ENCODE measurements at places on chromosomes 1 and 21.

DNA sequence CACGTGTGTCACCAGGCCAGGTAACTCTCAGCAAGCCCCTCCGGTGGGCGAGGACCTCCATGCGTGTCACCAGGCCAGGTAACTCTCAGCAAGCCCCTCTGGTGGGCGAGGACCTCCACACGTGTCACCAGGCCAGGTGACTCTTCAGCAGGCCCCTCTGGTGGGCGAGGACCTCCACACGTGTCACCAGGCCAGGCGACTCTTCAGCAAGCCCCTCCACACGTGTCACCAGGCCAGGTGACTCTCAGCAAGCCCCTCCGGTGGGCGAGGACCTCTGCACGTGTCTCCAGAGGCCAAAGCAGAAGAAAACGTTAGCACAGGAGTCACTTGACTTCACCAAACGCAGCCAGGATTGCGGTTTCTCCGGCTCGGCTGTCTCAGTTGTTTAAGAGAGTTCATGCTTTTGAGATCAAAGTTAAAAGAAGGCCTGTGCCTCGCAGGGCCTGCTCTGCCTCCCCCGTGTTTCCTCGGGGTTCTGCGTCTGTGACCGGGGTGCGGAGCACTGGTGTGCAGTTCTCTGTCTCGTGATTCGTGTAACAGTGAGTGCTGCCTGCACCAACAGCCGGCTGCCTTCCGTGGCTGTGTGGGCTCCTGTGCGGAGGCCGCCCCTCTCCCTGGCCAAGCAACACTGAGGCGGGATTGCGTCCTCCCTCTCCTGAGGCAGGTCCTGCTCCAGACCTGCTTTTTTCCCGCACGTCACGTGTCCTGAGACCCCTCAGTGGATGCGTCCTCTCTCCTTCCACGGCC lies 56.6 kb downstream of the PRKCZ start:
- no peak for ATAC-seq

GRCh38 chr1:59570524-59570923 lies 244.2 kb upstream of the HOOK1 start:
- peak; percentile 15 for ATAC-seq

DNA sequence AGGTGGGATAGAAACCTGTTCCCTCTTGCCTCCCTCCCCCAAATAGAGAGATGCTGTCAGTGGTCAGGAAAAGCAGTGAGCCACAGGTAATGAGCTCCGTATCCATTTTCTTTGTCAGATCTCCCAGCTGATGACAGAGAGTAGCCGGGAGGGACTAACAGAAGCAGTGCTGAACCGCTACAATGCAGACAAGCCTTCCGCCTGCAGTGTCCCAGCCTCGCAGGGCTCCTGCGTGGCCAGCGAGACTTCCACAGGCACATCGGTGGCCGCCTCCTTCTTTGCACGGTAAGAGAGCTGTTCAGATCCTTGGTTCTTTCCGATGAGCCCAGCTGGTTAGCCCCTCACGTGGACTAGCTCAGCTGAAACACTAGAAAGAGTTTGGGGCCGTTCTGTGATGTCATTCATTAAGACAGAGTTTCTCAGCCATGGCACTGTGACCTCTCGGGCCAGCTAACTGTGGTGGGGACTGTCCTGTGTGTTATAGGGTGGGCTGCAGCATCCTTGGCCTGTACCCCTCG lies 264.7 kb downstream of the KIF26B start:
- no peak for ATAC-seq

DNA sequence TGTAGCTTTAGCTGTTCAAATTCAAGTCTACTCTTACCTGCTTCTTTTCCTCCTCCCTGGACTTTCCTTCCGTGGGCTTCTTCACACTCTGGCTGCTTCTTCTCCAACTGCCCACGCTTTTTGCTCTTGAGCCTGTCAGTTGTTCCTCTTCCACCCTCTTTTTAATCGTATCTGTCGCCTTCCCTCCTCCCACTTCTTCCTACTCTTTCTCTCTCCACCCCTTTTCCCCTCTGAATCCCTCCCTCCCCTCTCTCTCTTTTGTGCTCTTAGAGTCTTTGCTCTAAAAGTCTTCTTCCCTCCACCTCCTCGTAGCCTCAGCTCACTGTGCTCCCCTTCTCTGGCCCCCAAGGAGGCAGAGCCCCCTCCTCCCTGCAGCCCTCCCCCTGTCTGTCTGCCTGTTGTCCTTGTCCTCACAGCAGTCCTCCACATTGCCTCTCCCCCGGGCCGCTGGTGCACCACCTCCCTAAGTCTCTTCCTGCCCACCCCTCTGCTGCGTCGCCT lies 12.9 kb upstream of the GJA5 start:
- ATAC-seq: no peak

- no peak for ATAC-seq
Observed at GRCh38 chr1:6090996-6091822, 45.5 kb downstream of the KCNAB2 start.

DNA sequence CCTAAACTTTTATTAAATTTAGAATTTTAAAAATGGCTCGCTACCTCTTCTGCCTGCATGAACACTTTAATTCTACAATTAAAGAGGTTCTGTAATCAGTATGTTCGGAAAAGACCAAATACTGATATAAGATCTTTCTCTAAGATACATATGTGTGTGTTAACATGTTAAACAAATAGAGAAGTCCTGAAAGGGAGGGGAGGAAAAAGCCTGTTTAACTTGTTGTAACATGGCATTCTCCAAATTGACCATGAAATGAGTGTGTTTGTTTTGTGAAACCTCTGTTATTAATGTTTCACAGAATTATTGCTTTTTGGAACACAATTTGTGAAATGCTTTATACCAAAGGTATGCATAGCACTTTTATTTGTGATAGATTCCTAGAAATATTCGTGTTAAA lies 77.0 kb downstream of the MARK1 start:
- ATAC-seq: no peak

- no peak for ATAC-seq
Observed at GRCh38 chr1:109492779-109493178, 1.1 kb upstream of the CYB561D1 start.

DNA sequence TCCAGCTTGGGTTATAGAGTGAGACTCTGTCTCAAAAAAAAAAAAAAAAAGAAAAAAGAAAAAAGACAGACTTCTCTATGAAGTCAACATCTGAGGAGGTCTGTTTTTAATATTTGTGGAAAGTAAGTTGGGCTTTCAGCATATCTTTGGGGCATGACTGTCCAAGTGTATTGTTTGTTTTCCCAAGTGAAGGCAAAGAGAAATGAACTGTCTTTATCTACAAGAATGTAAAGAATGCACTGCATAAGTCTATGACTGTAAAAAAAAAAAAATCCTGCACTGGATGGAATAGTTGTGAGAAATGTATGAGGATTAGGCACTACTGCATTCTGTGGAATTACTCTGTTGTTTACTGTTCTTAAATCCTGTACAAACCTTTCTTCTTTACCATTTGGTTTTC lies 45.6 kb upstream of the TMEM61 start:
- no peak for ATAC-seq

DNA sequence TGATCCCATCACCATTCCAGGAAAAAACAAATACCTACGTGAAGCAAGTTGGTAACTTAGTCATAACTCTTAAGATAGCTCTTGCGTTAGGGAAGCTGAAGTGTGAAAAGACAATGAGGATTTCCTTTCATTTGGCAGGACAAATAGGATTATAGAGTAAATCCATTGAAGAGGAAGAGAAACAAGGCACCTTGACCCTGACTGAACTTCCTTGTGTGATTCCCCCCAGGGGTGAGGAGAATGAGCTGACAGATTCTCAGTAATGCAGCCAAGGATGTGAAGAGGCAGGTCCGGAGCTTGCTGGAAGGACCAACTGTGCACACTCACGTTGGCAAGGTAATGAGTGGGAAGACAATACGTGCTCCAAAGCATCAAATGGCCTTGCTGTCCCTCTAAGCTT lies 55.0 kb upstream of the HMCN1 start:
- ATAC-seq: peak; percentile 68

DNA sequence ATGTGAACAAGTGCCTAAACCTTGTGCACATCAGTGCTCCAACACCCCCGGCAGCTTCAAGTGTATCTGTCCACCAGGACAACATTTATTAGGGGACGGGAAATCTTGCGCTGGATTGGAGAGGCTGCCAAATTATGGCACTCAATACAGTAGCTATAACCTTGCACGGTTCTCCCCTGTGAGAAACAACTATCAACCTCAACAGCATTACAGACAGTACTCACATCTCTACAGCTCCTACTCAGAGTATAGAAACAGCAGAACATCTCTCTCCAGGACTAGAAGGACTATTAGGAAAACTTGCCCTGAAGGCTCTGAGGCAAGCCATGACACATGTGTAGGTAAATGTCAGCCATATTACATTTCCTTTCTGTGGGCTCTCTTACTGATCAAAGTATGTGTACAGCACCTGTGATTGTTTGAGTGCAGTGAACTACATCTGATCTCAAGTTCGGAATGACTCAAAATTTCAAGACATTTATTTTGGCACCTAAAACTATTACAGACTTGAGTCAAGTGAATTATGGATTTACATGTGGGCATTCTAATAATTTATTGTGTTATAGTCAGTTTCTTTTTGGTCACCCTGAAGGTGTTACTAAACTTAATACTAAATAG lies 196.5 kb downstream of the TPR start:
- peak; percentile 92 for ATAC-seq

DNA sequence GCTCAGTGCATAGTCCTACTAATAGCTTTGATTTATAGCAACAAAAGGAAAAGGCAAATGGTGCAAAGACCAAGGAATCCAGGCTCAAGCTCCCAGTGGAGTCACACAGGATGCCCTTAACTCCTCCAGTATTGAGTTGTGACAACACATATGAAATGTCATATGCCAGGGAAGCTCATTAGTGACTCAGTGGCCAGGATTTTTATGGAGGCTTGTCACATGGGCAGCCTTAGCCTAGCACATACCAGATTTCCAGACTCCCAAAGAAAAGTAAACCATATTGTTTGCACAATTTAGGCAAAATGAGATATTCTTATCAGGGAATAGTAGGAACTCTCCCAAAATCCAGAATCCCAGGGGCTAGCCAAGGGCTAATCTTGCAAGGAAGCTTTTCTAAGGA lies 129.2 kb downstream of the MAGI3 start:
- no peak for ATAC-seq

DNA sequence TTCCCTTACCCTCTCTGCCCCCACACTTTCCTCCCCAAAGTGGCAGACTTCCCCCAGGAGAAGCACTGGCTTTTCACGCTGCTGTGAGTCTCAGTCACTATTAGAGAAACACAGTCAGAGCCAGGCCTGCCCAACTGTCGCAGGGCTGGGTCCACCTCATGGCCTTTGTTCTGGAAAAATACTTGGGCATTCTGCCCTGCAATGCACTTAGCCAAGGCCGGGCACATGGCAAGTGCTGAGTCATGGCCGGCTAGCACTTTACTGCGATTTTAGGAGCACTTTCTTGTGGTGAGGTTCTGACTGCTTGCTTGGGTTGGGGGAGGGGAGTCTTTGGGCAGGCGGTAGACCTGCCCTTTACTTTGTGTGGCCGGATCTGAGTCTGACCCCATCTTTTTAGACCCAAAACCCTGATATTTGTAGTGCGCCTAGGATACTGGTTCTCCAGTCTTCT lies 7.7 kb downstream of the EPHX1 start:
- peak; percentile 91 for ATAC-seq

GRCh38 chr1:18893120-18893519 lies 9.2 kb downstream of the ALDH4A1 start:
- no peak for ATAC-seq

DNA sequence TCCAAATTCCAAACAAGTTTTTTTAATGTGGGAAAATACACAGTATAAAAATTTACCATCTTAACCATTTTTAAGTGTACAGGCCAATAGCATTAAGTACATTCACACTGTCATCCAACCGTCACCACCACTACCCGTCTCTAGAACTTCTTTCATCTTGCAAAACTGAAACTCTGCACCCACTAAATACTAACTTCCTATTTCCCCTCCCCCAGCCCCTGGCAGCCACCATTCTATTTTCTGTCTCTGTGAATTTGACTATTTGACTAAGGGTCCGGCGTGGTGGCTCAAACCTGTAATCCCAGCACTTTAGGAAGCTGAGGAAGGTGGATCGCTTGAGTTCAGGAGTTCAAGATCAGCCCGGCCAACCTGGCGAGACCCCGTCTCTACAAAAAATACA lies 36.1 kb downstream of the CLSTN1 start:
- peak; percentile 37 for ATAC-seq

- ATAC-seq: no peak
Observed at GRCh38 chr21:44557491-44558328, 885 bp downstream of the KRTAP10-3 start.

GRCh38 chr1:119228335-119229080 lies 88.1 kb upstream of the WARS2 start:
- no peak for ATAC-seq

DNA sequence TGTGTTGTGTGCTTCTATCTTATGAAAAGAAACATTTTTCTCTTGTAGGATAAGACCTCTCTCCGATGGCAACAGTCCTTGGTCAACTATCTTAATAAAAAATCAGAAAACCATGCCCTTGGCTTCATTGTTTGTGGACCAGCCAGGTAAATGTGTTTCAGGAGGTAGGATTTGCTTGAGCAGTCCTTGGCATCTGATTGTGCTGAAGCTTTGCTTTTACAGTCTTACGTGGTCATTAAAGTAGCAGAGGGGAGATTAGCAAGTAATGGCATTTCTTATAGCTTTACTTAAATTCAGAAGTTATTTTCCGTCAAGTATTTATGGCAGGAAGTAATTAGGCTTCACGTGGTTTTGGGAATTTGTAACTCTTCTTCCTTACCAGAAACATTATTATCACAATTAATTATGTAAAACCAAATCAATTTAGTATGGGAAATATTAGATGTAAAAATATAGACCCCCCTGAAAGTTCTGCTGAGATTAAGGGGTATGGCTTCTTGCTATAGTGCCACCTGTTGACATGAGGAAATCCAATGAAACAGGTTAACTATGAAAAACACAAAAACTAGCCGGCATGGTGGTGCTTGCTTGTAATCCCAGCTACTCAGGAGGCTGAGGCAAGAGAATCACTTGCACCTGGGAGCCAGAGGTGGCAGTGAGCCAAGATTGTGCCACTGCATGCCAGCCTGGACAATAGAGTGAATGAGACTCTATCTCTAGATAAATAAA lies 49.0 kb downstream of the MAP3K21 start:
- ATAC-seq: no peak

DNA sequence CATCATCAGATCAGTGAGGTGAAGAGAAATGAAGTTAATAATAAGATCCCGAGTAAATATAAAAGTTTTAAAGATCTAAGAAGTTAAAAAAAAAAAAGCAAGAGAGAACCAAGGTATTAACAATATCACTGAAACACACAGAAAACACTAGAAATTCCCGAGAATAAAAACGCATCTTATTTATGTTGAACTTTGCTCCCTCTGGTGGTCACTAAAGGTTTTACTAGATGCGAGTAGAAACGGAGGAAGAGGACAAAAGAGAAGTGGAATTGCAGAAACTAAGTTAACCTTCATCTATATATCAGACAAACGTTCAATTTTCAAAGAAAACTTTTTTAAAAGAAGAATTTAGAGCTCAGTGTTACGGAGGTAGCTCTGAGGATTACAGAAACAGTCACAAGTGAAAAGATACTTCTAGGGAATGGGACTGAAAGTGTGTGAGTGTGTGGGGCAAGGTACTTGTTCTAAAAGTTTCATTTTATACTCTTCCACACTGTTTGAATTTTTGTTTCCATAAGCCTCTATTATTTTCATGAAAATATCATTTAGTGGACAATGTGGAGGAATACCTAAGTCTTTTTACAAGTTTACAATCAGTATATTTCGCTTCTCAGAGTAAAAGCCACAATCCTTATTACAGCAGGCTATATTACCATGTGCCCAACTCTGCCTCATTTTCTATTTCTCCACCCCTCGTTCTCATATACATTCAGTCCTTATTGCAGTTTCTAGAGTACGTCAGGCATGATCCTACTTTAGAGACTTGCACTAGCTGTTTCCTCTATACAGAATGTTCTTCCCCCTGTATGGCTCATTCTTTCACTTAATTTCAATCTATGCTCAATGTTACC lies 19.7 kb downstream of the ACBD6 start:
- ATAC-seq: no peak

- peak; percentile 69 for ATAC-seq
Observed at GRCh38 chr1:2642560-2643413, 10.0 kb upstream of the MMEL1 start.
